ENCODE measurements at places on chromosomes 7 and 10.
A peak's percentile ranks its signal among the peaks of the same experiment; 100 is the strongest.

GRCh38 chr7:25427721-25428120, 199.4 kb upstream of the NPVF start:
- DNase-seq = no peak

- DNase-seq = no peak
Measured at GRCh38 chr10:14244801-14245211, 85.9 kb downstream of the FRMD4A start.

GRCh38 chr7:36204929-36205635, 52.0 kb downstream of the EEPD1 start:
- no peak for DNase-seq

GRCh38 chr10:48763403-48763965, 78.8 kb downstream of the WDFY4 start:
- no peak for DNase-seq

DNA sequence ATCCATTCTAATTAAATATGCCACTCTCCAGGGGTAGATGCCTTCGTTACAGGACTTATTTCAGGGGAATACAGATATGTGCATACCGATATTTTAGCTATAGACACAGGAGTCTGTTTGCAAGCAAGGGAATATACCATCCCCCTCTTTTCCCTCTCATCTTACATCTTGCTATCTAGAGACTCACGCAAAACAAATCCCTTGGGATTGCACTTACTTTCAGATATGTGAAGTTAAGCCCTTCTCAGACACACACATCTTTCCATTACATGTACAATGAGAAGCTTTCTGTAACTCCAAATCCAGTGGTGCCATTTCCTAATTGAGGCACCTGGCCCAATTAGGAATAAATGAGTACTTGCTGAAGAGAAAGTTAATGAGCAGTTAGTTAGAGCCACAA, 250.4 kb upstream of the FZD8 start:
- DNase-seq = no peak

- DNase-seq = no peak
Measured at GRCh38 chr7:12851841-12852240, 164.4 kb downstream of the ARL4A start.

DNA sequence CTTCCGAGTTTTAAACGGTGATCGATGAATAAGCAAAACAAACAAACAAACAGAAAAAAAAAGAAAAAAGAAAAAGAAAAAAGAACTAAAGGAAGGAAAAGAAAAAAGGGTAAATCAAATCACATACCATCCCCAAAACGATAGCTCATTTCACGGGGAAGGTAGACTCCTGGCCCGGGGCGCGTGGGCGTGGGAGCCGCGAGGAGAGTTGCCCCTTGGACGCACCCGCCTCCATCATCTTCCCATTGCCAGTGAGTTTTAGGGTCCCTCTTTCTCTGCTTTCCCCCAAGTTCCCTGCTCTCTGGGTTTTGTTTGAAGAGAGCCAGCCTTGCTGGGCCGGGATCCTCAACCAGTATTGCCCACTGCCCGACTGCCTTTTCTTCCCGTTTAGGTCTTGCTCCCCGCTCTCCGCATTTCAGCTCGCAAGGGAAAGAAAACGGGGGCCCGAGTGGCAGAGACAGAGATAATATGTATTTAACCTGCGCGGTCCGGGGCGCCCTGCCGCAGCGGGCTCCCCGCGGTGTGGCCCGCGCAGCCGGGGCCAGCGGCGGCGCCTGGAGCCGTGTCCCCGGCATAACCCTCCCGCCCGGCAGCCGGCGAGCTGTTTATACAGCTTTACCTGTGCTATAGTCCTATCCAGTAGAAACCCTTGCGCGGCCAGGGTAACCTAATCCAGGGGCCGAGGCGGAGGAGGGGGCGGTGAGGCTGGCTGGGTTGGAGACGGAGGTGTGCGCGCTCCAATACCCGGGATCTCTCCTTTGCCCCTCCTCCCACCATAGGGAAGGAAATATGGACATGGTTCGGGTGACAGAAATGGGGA, 5.2 kb upstream of the GATA3 start:
- DNase-seq = no peak

DNA sequence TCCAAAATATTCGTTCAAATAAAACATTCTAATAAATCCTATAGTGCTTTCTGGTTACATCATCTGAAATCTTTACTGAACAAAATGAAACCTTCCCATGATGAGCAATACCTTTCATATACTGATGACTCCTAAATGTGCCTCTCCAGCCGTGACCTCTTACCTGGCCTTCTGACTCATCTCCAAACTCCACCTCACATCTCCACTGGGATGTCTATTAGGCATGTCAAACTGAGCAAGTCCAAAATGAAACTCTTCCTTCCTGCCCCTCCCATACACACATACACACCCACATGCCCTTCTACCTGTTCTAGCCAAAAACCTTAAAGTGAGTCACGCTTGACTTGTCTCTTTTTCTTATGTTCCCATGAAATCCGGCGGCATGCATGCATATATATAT, 22.9 kb downstream of the GSAP start:
- DNase-seq = no peak

DNA sequence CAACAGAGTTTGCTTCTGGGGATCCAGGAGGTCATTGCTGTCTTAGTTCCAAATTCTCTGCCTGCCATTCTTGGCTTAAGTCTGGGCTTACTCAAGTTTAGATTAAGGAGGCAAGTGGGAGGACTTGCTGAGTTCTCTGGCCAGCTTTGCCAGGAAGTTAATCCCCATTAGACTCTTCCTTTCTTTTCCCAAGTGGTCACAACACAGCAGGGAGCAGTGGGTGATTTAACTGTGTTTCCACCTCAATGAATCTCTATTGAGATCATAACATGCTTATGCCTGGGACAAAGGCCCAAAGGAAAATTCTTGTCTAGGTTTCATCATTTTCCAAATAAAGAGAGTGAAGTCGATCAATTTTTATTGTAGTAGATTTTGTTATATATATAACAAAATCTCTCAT, 1159.6 kb downstream of the SORCS3 start:
- DNase-seq = no peak

GRCh38 chr10:109992485-109992884, 15.3 kb upstream of the ADD3 start:
- no peak for DNase-seq

GRCh38 chr7:66902844-66903180, 18.2 kb upstream of the TMEM248 start:
- DNase-seq = no peak

GRCh38 chr7:114825423-114825951, 96.4 kb upstream of the MDFIC start:
- no peak for DNase-seq

GRCh38 chr10:88343761-88344484, 239.2 kb downstream of the RNLS start:
- no peak for DNase-seq

GRCh38 chr10:124906551-124907001, 35.3 kb upstream of the ZRANB1 start:
- DNase-seq = no peak

- DNase-seq = no peak
Measured at GRCh38 chr10:110680273-110681020, 36.3 kb downstream of the RBM20 start.

DNA sequence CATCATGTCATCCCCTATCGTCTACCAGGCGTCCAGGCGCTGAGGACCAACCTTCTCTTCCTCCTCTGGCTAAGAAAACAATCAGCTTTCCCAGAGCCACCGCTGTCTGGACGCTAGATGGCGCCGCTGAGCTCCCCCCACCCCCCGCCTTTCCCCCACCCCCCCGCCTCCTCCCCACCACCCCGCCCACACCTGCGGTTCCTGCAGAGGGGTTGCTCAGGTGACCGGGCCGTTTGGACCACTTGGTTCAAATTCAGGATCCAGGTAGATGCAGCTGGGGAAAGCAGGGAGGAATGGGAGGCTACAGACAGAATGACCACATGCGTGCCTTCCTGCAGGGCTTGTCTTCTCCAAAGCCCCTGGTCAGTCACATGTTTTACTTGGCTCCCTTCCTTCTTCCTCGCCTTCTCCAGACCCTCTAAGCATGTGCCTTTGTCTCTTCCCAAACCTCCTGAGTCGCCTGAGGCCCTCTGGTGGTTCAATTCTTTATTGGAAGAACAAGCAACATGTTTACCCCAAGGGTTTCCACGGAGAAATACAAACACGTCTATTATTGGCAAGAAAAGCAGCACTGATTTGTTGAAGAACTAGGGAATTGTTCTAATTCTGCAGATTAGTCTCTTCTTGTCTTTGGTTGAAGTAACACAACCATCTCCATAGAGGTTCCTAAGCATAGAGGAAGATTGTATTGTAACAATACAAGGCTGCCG, 24.7 kb downstream of the AOC1 start:
- DNase-seq = peak; percentile 23

DNA sequence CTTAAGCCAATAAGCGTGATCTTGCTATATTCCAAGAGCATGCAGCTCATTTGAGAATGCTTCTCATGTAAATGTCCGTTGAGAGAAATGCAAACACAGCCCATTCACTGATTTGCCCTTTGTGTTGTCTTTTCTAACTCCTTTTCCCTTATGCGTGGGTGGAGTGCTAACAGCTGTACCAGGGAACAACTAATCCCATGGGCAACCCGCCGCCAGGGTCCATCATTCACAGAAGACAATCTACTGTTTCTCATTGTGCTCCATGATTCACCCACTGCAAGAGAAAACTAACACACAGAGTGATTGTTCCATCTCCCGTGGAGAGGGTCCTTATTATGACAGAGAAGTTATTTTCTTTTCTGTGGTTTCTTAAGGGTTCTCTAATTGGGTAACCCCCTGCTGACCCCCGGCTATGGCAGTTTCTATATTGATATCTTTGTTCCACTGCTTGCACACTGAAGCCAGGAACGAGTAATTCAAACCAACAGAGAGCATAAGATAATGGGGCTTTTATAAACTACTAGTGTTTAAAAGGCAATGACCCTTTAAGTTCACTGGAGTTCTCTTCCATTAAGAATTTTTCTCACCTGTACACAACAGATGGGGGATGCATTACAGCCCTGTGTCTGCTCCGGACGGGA, 298.7 kb downstream of the BAMBI start:
- no peak for DNase-seq

GRCh38 chr7:100951172-100951571, 1.8 kb downstream of the MUC3A start:
- no peak for DNase-seq

GRCh38 chr10:100982916-100983830, 4.1 kb downstream of the MRPL43 start:
- no peak for DNase-seq

- DNase-seq = no peak
Measured at GRCh38 chr7:158275711-158276413, 311.8 kb downstream of the PTPRN2 start.

DNA sequence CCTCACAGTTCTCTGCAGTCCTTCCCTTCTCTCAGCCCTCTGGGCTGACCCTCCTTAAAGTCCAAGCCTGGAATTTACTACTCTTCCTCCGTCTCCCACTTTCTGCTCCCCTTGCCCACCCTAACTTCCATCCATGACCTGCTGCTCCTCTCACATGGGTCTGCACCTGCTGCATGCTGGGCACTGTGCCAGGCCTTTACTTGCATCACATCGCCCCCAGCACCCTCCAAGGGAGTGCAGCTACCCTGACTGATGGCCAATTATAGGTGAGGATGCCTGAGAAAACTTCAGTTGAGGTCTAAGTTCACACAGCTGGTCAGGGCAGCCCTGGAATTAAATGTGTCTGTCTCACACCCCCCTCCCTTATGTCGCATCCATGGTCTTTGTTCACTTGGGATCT, 53.6 kb upstream of the ZPBP start:
- DNase-seq = no peak

DNA sequence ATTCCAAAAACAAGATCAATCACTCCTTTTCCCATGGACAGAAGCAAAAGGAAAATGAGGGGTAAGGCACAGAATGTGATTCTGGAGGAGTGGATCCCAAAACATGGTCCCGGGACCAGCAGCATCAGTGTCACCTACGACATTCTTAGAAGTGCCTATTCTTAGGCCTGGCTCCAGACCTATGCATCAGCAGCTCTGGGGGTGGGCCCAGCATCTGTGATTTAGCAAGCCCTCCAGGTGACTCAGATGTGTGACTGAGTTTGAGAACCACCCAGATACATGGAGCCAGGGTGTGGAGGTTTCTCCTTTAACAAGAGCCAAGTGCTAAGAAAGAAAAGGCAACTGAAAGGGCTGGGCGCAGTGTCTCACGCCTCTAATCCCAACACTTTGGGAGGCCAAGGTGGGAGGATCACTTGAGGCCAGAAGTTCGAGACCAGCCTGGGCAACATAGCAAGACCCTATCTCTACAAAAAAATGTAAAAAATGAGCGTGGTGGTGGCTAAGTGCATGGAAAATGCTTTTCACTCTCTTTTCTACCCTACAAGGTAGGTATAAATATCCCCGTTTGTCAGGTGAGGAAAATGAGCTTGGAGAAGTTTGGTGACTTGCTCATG, 17.1 kb upstream of the ARPC1A start:
- no peak for DNase-seq

DNA sequence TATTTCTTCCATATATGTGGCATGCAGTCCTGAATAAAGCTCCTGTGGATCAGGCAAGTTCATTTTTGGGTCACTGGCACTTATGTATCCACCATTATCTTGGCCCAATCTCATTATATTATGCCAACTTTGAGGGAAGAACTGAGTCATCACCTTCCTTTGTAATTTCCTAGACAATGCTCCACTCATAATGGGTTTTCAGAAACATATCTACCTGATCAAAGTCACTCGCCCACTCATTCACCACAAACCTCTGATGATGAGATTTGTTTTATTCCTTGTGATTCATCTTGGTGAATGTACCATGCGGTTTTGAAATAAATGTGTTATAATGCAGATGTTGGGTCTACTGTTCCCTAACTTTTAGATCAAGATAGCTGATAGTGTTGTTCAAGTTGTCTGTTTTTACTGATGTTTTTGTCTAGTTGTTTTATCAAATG, 525.8 kb downstream of the KIF20B start:
- no peak for DNase-seq

DNA sequence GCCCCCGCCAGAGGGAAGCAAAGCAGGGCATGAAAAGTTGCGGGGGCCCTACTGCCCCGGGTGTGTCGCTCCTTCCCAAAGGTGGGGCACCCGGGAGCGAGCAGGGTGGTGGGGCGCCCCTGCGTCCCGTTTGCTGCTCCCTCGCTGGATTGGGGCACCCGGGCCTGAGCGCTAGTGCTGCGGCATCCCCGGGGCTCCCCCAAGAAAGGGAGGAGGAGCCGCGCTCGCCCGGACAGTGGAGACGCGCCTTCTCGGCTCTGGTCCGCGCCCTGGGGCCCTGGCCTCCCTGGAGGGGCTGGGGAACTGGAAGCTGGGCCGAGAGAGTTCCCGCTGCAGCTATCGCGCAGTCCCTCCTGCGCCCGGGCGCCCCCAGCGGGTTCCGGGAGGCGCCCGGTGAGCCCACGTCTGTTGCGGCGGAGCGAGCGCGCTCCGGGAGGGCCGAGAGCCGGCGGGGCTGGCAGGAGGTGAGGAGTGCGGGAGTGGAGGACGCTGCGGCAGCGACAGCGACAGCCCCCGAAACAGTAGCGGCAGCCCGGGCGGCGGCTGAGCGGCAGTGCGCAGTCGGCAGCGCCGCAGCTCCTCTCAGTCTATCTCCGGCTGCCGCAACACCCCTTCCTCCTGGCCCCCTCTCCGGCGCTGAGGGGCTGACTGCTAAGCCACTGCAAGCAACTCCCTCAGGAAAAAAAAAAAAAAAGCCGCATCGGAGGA, 504 bp upstream of the BMPER start:
- no peak for DNase-seq

GRCh38 chr10:82934429-82934828, 1059.4 kb downstream of the NRG3 start:
- DNase-seq = no peak

GRCh38 chr10:3532644-3533043, 252.4 kb downstream of the KLF6 start:
- DNase-seq = no peak

GRCh38 chr7:78620920-78621319, 822.3 kb downstream of the PHTF2 start:
- DNase-seq = no peak
